Kidney epithelial cell (primary cell): ENCODE measurements at places on chromosomes 12 and 14. TPM values are rescaled to one million over a fixed set of nuclear protein-coding genes. Genes with fewer than 3 reads are reported as not detected.

The PPP4R4 gene
- 0.68 and 2.4 TPM in 2 replicates for total RNA-seq

The KMT2D gene
- total RNA-seq, result 68.9 and 71.8 TPM in 2 replicates

The CLEC9A gene
- total RNA-seq, result not detected in 2 replicates

The SOAT2 gene
- total RNA-seq, result 0.07 TPM in 1 of 2 replicates, not detected in the other

The NFE2 gene
- 0.07 and 0.17 TPM in 2 replicates for total RNA-seq

The OASL gene
- total RNA-seq, result 0.58 and 1.4 TPM in 2 replicates
